GM19239 (cell line): ENCODE measurements at places on chromosomes 6 and 20.

GRCh38 chr6:40947876-40948526, 91.0 kb downstream of the UNC5CL start:
- DNase-seq: no peak

- no peak for DNase-seq
These were observed 931 bp upstream of the UCKL1 start for GRCh38 chr20:63957004-63957689.

GRCh38 chr20:48653706-48654051, 174.1 kb downstream of the PREX1 start:
- no peak for DNase-seq

GRCh38 chr20:23179766-23180403, 93.8 kb upstream of the CD93 start:
- no peak for DNase-seq

- DNase-seq: no peak
These were observed 24.2 kb downstream of the TFAP2A start for GRCh38 chr6:10390495-10391298.

- no peak for DNase-seq
These were observed 40.6 kb downstream of the MTFR2 start for GRCh38 chr6:136209496-136209895.

GRCh38 chr6:70164556-70164955, 138.3 kb downstream of the COL9A1 start:
- DNase-seq: no peak

GRCh38 chr20:11140359-11140758, 466.6 kb upstream of the JAG1 start:
- no peak for DNase-seq

DNA sequence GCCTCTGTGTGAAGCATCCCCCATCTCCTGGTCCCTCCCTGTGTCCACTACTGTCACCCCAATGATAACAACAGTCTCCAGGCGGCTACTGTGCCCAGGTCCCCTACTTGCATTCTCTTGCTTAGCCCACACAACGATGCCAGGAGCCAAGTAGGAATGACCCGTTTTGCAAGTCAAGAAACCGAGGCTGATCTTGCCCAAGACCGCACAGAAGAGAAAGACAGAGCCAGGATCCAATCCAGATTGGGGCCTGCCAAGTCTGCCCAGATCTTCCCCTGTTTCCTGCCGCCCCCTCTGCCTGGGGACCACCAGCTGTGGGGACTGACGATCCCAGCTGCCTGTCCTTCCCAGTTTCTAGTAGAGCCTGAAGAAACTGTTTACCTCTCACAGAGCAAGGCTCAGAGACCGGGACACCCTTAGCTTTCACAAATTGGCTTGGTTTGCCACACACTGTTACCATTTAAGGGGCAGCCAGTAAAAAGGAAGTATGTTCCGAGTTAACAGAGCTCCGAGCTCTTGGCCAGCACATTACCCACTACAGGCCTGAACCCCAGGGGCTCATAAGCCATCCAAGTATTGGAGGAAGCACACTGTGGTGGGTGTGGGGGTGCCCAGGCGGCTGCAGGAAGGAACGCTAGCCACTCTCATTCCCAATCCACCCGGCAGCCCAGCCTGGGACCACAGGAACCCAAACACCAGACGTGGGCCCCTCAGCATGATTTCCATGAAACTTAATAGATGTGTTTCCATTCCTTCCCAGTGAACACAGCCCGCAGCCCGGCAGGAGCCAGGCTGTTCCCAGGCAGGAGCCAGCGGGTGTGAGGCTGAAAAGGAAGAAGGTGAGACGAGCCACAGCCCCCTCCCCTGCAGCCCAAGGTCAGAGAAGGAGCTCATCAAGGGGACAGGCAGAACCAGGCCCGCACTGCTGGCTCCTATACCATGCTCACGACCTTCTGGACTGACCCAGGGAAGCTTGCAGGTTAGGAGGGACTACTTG, 7.9 kb downstream of the KIAA1755 start:
- no peak for DNase-seq

DNA sequence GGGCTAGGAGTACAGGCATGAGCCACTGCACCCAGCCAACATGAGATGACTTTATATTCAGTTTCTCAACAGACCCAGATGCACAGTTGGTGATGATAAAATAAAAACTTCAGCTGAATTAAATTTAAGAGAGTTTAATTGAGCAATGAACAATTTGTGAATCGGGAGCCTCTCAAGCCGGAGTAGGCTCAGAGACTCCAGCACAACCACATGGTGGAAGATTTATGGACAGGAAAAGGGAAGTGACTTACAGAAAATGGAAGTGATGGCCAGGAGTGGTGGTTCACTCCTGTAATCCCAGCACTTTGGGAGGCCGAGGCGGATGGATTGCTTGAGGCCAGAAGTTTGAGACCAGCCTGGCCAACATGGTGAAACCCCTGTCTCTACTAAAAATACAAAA, 10.4 kb upstream of the BCAS4 start:
- DNase-seq: no peak

- DNase-seq: no peak
These were observed 286.0 kb downstream of the HAO1 start for GRCh38 chr20:7654231-7654630.

DNA sequence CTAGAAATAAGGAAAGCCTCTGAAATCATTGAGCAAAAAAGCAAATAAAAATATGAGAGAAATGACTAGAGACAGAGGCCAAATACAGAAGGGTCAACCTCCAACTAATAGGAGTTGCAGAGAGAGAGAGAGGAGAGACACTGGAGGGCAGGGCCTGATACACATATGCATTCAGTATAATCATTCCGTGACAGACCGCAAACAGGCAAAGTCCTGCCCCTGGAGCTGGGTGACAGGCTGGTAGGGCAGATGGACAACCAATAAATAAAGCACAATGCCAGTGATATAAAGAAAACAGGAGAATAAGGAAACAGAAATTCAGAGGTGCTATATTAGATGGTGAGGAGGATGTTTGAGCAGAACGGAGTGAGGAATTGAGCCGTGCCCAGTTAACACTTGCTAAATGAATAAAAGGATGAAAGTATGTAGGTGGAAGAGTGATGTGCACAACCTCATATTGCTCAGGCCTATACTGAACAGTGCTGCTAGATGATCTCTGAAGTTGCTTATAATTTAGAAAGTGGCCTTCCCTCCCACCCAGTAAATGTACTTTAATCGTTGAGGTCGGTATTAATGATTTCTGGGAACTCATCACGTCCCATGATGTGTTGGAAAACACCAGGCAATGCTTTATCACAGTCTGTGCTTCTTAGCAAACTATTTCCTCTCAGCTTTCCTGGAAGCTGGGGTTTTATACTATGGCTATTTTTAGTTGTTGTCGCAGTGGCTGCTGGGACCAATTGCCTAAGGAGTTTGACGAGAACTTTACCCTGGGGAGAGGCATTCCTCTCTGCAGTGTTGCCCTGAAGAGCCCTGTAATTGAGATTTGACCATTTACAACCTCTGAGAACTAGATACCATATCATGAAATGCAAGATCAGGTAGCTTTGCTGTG, 37.6 kb upstream of the CLIC5 start:
- DNase-seq: no peak

DNA sequence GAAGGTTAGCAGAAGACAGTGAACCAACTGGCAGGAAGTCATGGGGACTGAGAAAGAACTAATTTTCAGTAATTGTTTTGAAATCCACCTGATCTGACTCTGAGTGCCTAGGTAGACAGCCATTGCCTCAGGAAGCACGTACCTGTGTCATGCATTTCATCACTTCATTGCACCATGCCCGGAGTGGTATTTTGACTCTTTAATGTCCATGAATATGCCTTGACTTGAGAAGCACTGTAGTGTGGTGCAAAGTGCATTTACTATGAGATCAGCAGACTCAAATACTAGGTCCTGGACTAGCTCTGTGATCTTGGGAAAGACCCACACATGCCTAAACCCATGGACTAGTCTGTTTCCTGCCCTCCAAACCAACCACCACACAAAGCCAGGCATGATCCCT, 370.9 kb upstream of the MARCKS start:
- DNase-seq: no peak

DNA sequence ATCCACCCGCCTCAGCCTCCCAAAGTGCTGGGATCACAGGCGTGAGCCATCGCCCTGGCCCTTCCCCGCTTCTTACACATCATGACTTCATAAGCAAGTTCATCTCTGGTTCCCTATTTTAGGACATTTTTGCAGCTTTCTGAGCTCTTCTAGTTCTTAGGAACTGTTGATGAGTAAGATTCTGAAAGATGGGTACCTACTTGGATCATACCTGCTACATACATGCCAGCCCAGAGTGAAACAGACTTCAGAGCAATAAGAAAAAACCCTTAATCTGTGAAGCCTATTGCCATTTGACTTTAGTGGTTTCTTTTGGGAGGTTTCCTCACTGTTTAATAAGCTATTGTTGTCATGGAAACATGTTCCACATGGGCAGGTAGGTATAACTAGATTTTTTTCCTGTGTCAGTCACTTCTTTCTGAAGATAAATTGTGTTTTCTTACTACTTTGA, 27.9 kb upstream of the TMEM217 start:
- DNase-seq: no peak

- no peak for DNase-seq
These were observed 147.5 kb upstream of the TCF21 start for GRCh38 chr6:133741375-133741861.

DNA sequence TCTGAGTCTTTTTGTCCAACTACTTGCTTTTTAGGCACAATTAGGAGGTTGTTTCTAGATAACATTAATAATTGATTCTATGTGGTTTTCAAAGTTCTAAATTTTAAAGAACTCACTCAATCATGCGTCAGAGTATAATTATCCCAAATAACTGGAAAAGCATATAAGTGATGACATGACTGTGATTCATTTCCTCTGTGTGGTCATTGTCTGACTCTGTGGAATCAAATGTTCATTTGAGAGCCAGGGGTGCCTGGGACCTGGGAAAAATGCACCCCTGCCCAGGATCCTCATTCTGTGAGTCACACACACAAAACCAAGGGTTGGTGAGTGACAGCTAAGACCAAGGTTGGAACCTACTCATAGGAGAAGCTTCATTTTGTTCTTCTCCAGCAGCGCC, 127.1 kb upstream of the MLIP start:
- DNase-seq: no peak

- DNase-seq: no peak
These were observed 4.1 kb downstream of the PRR18 start for GRCh38 chr6:166304106-166304505.

- peak; percentile 48 for DNase-seq
These were observed at the start of gene UBE3D for GRCh38 chr6:83065511-83066192. Gene UBE3D, minus strand, starts transcription at chr6:83065841. Its CDS starts 123 bp downstream, at chr6:83065718.

- no peak for DNase-seq
These were observed 76.1 kb downstream of the SULF2 start for GRCh38 chr20:47708953-47709833.

DNA sequence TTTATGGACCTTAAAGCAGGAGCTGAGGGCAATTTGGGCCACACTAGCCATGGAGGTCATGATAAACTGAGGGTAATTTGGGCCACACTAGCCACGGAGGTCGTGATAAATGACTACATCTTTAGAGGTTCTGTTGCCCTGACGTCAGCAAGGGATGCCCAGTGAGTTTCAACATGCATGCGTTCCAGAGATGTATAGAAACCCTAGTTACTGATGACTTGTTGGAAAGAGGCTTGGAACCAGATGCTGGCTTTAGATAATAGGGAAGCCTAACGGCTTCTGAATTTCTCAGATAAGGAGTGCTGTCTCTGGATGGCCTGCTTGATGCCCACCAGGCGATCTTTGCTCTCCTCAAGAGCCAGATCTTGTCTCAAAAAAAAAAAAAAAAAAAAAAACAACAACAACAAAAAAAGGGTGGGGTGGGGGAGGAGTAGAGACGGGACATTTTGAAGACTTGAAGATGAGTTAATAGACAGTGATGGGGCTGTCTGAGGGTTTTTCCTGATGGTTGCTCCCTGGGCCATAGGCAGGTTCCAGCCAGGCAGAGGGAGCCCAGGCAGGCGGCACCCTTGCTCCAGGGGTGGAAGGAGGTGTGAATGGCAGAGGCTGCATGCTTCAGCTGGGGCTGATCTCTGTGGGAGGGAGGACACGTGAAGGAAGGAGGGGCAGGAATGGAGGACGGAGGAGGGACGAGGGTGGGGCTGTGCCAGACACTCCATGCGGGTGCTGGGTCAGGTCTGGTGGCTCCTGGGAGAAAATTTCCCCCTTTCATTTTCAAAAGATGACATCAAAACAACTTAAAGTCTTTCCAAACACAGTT, 27.0 kb upstream of the FRMD1 start:
- no peak for DNase-seq

DNA sequence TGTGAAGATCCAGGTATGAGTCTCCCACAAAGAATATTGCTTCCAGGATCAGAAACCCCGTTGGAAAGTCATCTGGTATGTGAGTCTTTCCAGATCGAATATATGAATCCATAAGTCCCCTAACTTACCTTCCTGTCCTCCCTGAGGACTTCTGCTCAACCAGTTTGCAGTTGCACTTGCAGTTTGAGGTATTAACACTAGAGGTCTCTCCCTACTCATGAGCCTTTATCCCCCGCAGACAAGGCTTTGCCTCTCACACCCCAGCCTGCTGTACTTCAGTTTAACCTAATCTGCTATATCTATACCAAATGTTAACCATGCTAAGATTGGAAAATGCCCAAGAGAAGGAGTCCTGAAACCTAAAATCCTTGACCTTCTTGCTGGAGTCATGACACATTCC, 135.3 kb upstream of the DEFB112 start:
- DNase-seq: no peak

DNA sequence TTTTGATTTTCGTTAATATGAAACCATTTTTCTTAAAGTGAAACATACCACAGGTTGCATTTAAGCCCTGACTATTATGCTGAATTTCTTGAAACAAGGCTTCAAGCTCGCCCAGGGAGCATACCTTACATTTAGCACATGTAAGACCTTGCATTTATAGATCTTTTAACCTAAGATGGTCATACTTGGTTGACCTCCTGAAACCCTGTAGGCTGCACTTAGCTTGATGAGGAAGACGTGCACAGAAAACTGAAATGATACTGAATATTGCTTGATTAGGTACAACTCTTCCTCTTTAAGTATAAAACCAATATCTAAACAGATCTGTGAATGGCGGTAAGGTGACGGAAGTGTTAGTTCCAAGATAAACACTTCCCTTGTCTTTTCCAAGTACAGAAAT, 82.2 kb downstream of the CTNNBL1 start:
- no peak for DNase-seq

DNA sequence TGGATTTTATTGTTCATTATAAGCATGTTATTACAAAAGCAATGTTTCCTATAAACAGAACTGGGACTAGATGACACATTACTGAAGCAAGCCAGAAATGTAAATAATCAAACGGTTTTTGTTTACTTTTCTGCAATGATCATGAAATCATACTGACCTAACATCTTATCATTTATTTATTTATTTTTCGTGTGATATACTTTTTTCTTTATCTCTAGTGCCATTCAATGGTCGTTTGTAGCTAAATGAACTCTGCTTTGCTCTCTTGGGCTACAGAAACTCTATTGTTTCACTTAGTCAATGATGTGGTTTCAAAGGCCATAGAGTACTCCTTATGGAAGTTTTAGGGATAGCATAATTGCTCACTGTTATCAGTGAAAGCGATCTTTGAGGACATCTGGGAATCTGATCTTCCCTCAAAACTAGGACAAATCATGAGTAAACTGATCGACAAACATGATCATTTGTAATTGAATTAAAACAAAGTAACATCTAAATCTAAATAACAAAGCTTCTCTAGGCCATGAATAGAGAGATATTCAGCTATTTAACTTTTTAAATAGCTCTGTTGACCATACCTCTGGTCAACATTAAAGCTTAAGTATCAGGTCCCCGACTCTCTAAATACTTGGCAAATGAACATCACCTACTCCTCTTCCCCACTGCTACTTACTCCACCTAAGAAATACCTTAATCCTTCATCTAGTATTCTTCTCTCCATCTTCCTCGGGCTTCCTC, 933.4 kb downstream of the TFAP2A start:
- no peak for DNase-seq

- DNase-seq: peak; percentile 40
These were observed 81.0 kb downstream of the GPX5 start for GRCh38 chr6:28606424-28607391.
